ENCODE measurements at places on chromosomes 4 and X. TPM values are rescaled to one million over a fixed set of nuclear protein-coding genes. Genes with fewer than 3 reads are reported as not detected.

ZIC3 gene
- 3.8 TPM for total RNA-seq

USP17L21 gene
- total RNA-seq, result not detected

RIPPLY1 gene
- total RNA-seq, result not detected

PHF8 gene
- 18.9 TPM for total RNA-seq

NPY2R gene
- total RNA-seq, result not detected
